Activated T-helper 1 cell treated with Interleukin-2 at 50 U/mL for 16 hours (primary cell): ENCODE measurements at places on chromosomes 3 and 15.

GRCh38 chr15:100714749-100715342 is 112.5 kb downstream of the ASB7 start:
- DNase-seq, result no peak

GRCh38 chr3:132189601-132190000 is 127.6 kb upstream of the ACP3 start:
- no peak for DNase-seq

DNA sequence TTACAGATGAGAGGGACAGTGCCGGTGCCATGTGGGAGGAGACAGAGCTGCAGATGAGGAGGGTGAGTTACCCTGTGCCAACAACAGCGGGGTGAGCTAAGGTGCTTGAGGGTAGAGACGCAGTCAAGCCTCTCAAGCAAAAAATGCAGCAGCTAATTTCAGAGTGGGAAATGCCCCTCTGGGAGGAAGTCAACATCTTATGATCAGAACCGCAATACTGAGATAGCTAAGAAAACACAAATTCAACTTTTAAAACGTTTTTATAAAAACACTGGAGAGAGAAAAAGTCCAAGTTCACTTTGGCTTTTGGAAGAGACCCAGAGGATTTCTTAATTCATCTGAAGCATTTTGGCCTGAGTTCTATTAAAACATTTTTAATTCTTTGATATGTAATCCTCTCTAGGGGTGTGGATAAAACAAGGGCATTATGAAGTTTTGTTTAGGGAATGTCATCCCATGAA is 319.2 kb downstream of the SLC9A9 start:
- DNase-seq, result no peak

DNA sequence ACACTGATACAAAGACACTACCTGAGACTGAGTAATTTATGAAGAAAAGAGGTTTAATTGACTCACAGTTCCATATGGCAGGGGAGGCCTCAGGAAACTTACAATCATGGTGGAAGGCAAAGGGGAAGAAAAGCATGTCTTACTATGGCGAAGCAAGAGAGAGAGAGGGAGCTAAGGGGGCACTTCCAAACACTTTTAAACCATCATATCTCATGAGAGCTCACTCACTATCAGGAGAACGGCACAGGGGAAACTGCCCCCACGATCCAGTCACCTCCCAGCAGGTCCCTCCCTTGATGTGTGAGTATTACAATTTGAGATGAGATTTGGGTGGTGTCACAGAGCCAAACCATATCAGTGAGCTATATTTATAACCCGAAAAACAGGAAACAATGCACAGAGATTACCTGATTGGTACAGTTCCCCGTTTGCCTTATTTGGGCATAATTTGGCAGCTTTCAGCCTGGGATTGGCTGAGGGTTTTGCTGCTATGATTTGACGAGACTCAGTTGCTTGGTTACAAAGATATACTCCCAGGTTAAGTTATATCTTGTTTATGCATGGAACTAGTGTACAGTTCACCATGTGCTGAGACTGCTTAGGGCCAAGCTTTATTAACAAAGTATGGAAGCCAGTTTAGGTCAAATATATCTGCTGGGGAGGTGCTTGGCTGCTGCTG is 184.2 kb downstream of the NR2F2 start:
- no peak for DNase-seq

DNA sequence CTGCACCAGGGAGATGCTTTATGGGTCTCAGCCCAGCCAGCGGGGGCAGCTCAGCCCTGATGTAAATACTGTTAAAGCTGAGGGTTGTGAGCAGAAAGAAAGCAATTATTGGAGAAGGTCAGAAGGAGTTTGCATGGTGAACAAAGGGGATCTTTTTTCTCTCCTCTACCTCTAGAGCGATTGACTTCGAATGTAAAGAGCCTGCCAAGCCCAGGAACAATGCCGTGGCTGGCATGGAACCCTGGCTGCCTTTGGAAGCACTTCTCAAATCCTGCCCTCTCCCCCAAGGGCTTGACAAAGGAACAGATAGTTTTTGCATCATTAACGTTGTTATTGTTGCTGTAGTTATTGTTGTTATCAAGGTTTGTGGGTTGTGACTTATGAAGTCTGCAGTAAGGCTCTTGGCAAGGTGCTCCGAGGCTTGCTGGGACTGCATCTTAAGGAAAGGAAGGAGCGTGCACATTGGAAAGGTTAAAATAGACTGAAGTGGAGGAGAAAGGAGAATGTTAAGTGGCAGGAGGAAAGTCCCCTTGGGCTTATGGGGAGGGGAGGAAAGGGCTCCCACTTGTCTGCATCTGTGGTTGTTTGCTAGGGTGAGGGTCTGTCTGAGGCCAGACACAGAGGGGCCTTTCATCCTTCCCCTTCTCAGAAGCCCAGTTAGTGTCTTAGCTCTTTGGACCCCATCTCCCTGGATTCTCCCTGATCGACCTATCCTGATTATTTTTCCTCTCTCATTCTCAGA is 16.7 kb downstream of the PDIA5 start:
- DNase-seq, result no peak

- DNase-seq, result no peak
These were observed 223.0 kb downstream of the SLCO3A1 start for GRCh38 chr15:92076541-92076940.

GRCh38 chr15:74884428-74885223 is 5.2 kb upstream of the MPI start:
- no peak for DNase-seq

GRCh38 chr3:85554153-85554552 is 595.4 kb downstream of the CADM2 start:
- DNase-seq, result no peak

GRCh38 chr15:66196602-66197001 is 56.9 kb downstream of the MEGF11 start:
- DNase-seq, result no peak

- no peak for DNase-seq
These were observed 57.0 kb upstream of the GPR149 start for GRCh38 chr3:154486949-154487348.

DNA sequence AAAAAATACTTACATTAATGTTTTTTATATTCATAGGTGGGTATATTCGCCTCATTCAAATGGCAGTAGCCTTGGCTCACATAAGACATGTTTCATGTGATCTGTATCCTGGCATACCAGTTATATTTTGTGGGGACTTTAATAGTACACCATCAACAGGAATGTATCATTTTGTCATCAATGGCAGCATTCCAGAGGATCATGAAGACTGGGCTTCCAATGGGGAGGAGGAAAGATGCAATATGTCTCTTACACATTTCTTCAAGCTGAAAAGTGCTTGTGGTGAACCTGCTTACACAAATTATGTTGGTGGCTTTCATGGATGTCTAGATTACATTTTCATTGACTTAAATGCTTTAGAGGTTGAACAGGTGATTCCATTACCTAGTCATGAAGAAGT is 3.5 kb downstream of the PDE12 start:
- no peak for DNase-seq

DNA sequence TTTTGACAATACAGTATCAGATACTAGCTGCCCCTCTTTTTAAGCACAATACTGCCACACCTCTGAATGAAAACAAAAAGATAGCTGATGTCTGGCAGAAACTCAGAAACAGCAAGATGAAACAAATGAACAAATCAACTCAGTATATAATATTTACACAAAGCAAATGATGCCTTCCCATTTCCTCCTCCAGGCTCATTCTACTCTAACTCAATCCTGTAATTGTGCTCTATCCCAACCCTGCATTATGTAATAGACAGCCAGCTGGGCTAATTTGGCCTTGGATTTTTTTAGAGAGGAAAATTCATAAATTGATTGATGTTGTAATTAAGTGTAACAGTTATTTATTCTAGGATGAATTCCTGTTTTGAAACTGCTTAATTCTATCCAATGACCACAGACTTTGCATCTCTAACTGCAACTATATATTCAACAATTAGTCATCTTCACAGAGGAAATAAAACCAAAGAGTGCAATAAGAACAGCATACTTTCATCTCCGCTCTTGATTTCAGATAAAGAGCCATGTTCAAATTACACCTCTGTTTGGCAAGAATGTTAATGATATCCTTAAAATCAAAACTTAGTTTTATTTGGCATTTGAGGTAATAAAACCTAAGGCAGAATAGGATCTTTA is 6.1 kb downstream of the ATG3 start:
- DNase-seq, result no peak

GRCh38 chr15:48470096-48470495 is 138.9 kb downstream of the DUT start:
- no peak for DNase-seq

GRCh38 chr3:59401924-59402323 is 352.1 kb upstream of the CFAP20DC start:
- DNase-seq, result no peak

GRCh38 chr15:90051874-90052273 is 50.4 kb downstream of the IDH2 start:
- DNase-seq, result no peak

- DNase-seq, result no peak
These were observed 80.2 kb downstream of the ARNT2 start for GRCh38 chr15:80484333-80484864.

- no peak for DNase-seq
These were observed 190.7 kb upstream of the SGO1 start for GRCh38 chr3:20376665-20377217.

DNA sequence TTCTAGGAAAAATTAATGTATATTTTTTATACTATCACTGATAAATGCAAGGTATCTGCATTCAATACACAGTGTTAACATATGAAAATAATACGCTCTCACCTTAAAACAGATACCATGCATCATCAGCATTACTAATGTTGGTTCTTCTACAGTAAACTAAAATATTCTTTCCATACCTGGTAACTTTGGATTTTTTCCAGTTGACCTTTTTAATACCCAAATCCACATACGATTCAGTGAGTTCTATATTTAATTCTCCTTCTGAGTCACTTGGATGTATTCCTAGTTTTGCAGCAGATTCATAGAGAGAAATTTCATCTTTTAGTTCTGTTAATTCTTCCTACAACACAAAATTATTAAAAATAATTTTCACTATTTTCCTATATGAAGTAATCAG is 29.9 kb downstream of the CEP152 start:
- DNase-seq, result no peak

- DNase-seq, result no peak
These were observed 66.9 kb upstream of the TRA2B start for GRCh38 chr3:186004671-186005070.

DNA sequence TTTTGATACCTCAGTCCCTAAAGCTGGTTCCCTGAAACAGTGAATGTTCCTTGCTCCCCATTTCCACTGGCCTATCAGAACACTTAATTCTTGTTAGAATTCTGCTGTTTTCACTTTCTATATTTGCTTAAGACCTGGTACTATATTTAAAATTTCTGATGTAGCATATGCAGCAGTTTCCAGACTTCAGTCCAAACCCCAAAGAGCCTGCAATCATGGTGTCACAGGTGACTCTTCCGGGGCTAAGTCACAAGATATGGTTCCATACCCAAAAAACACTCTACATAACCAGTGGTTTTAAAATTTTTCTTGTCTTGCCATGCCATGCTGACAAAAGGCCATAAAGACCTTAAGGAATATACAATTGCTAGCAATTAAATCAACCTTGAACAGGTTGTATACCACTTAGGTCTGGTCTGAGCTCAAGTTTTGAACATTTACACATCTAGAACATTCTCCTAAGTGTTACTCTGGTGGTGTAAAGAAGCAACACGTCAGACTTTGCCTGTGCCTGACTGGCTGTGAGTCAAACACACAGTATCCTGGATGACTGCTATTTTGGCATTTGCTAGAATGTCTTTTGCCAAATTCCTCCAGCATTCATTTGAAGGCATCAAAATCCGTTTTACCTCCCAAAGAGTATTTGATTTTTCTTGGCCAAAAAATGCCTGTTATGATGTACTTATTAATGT is 160.0 kb downstream of the FRMD5 start:
- DNase-seq, result no peak

GRCh38 chr3:43693594-43693993 is 2.9 kb downstream of the ABHD5 start:
- DNase-seq, result no peak

DNA sequence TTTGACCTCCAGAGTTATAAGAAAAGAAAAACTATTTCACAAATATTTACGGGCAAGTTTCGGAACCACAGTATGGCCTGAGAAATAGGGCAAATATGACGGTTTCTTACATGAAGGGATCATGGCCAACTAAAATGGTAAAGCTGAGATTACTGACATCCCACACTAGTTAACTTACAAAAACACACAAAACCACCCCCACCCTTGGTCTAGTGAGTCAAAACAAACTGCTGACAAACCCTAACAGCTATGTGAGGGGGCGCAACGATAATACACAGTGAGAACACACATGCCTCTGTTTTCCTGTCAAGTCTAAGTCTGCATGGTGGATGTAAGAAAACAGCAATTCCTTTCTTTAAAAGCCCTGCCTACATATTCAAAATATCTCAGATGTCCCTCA is 32.3 kb downstream of the CBLB start:
- no peak for DNase-seq

DNA sequence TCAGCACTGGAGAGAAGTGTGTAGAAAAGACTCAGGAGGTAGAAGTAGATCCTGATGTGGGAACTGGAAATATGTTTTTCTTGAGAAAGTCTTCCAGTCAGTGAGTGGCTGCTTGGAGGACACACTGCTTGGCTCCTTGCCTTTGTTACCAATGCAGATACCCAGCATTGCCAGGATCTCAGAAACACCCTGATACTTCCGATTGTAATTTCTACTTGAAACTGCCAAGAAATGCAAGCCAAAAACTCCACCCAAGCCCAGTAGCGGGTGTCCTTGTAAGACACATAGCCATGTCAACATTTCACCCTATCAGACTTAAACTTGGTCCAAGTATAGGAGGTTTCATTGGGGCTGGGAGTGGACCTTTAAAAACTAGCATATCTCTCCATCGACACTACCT is 141.8 kb downstream of the ALDH1A2 start:
- no peak for DNase-seq

DNA sequence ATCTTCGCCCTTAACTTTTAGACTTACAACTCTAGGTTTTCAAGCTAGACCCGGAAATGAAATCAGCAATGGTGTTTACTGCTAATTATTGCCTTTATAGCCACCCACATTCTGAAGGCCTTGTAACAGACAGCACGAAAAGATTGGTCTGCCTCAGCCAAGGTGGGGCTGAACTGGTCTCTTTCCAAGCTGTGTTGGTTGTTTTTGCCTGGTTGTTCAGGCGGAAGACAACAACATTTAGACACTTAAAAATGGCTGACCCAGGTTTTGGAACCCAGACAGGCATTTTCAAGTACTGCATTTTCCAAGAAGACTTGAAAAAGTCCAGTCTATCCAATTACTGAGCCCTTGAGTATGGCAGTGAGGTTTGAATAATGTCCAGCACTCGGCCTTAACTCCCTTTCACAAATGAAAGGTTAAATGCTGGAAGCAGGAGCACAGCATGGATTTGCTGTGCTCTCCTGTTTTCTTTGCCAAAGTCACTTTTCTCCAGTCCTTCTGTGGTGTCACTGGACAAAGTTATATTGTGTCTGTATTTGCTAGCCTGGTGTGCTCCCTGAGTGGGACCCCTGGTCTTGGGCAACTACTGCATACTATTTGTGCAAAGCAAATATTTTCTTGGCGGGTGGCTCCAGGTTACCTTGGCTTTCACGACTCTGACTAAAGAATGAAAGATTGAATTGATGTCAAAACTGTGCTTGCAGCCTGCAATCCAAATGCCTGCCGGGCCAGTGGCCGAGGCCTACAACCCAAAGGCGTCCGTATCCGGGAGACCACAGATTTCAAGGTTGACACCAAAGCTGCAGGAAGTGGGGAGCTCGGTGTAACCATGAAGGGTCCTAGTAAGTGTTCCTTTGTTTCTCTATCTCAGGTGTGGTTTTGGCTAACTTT is 93.5 kb downstream of the FLNB start:
- DNase-seq, result no peak
